ENCODE measurements at places on chromosomes 12 and 14.
A peak's percentile ranks its signal among the peaks of the same experiment; 100 is the strongest.

GRCh38 chr14:67559639-67560038 lies 26.5 kb downstream of the PLEKHH1 start:
- DNase-seq: no peak

GRCh38 chr14:92490239-92490959 lies 23.2 kb upstream of the RIN3 start:
- no peak for DNase-seq

GRCh38 chr14:102951799-102952198 lies 29.3 kb downstream of the AMN start:
- DNase-seq: no peak

GRCh38 chr12:124774054-124774461 lies 89.6 kb downstream of the SCARB1 start:
- DNase-seq: peak; percentile 70

DNA sequence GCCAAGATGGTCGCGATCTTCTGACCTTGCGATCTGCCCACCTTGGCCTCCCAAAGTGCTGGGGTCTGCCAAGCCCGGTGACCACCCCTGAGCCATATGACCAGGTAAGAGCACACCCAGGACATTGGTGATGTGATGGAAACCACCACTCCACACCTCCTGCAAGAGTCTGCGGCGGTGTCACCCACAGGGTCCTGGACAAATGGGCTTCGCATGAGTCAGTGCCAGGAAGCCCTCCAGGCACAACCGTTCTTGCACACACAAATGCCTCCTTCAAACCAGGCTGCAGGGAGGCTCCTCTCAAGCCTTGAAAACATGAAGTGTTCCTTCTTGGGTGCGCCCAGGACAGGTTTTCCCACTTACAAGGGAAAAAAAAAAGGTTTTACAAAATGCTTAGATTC lies 16.6 kb downstream of the PITPNM2 start:
- no peak for DNase-seq

- DNase-seq: no peak
Observed at GRCh38 chr12:89829434-89829975, 120.9 kb upstream of the ATP2B1 start.

GRCh38 chr12:79657136-79657535 lies 33.6 kb downstream of the PAWR start:
- no peak for DNase-seq

DNA sequence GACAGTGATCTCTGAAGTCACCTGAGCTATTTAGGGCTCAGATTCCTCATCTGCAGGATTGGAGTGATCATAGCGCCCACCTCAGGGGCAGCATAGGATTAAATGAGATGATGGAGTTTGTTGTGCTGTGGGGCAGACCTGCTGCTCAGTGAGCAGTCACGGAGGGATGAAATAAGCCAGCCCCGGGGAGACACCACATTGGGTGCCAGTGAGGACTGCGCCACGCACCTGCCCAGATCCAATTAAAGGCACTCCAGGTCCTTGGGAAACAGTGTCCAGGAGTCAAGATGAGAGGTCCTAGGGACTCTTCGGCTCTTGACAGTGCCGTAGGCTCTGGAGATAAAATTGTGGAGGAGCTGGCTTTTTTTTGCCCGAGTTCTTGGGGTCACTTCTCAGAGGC lies 166.2 kb downstream of the ADGRD1 start:
- no peak for DNase-seq

DNA sequence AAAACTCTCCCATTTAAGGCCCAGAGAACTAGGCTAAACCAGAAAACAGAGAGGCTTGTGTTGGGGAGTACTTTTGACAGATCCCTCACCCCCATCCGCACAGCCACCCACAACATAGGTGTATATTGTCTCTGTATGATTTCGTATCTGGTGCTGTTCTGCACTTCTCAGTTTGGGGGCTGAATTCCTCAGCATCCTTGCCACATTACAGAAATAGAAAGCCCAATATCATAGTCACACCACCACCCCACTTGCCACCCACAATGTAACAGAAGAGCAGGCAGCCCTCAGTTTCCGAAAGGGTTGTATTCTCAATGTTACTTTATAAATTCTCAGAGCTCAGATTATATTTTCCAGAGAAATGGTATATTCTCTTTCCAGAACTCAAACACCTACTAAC lies 950.9 kb downstream of the DIO2 start:
- no peak for DNase-seq

DNA sequence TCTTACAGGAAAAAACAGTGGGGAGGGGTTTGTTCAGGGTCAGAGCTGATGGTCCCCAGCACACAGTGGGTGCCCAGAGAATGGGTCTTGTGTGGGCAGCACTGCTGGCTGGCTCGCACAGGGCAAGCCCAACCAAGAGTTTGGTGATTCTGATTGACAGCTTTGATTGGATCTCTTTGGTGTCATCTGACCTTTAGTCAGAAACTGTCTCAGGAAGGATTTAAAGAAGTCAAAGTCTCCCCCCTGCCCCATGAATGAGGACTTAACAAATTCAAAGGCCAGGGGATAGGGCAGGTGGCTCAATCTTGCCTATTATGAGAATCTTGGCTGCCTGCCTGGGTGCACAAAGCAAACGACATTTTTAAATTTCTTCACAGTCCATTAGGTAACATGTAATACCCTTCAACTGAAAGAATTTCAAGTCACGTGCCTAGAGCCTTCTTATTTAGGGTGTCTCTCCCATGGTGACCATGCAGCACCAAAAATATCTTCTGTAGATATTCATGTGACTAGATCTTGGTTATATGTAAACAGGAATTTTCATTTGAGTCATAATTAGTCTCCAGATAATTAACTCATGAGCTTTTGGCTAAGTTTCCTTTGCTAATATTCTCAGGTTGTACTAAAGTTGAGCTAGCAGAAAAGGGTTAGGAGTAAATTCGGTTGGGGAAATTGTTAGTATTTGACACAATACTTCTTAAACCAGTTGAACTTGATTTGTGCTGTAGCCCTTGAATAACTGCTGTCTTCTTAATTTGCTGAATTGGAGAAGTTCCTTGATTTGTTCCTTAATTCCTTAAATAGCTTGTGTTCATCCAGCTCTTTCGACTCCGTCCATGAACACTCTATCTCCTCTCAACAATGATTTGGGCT lies 54.5 kb upstream of the HECTD1 start:
- DNase-seq: no peak

GRCh38 chr14:53108292-53109104 lies 44.6 kb downstream of the DDHD1 start:
- DNase-seq: no peak

DNA sequence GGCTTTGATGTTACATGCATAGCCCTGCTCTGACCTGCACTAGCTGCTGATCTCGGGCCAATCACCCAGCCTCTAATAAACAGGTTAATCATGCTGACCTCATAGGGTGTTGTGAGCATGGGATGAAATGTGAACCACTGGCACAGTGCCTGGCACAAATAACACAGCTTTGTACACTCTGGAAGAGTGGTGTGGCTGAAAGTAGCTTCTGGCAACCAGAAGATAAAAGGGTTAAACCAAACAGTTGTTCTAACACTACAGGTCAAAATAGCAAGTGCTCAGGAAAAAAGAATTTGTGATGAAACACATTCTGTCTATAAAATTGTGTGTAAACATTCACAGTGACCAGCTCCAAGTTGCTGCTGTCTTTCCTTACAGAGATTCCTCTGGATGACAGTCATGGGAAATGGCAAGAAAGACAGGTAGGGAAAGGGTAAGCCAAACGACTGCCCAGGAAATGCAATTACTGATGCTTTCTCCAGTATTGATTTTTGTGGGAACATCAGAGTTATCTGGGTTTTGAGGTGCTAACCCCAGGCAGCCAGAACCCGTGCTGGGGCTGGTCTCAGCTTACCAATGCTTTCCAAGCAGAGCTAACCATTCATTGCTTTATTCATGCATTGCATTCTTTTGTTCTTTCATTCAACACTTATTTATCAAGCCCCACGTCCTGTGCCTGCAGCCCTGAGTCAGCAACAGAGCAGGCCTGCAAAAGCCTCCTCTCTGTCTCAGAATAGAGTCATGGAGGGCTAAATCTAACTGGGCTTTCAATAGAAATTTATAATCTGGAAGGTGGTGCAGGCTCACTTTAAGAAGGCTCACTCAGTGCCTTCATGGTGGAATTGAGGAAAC lies 38.1 kb upstream of the CAPRIN2 start:
- DNase-seq: no peak

- DNase-seq: no peak
Observed at GRCh38 chr12:57998251-57998650, 56.9 kb downstream of the ATP23 start.

GRCh38 chr12:68844788-68845695 lies 37.1 kb downstream of the MDM2 start:
- DNase-seq: no peak

DNA sequence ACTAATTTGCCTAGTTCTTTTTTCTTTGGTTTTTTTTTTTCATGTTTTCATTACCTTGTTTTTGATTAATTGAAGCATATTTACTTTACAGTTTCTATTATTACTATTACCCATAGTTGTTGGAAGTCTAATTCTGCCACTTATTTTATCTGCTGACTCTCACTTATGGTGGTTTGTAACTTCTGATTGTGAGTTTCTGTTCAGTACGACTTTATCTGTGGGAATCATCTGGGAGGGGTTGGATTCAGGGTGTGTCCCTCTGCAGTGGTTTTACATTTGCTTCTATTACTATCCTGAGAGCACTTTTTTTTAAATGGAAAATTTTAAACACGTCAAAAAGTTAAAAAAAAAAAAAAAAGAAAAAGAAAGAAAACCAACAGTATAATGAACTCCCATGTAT lies 26.4 kb upstream of the SOS2 start:
- no peak for DNase-seq

- DNase-seq: no peak
Observed at GRCh38 chr12:29043069-29043468, 106.0 kb upstream of the FAR2 start.

DNA sequence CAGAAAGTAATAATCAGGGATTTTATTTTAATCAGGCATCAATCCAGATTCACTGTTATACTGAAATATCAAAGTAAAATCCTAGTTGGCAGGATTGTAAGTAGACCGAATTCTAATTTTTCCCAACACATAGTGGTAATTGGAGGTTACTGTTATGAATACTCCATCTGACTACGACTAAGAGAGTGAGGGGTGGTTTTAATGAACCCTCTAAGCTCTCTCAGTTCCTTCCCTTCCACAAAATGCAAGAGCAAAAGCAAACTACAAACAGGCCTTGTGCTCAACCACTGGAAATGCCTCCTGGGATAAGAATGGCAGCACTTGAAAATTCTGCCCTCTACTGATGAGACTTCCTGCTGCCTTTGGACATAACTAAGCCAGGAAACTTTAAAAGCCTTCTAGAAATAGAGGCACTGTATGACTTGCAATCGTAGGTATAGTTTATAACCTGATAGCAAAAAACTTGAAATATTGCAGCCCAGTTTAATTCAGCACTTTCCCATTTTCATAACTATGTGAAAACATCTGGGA lies 184.8 kb downstream of the SLC16A7 start:
- DNase-seq: no peak

DNA sequence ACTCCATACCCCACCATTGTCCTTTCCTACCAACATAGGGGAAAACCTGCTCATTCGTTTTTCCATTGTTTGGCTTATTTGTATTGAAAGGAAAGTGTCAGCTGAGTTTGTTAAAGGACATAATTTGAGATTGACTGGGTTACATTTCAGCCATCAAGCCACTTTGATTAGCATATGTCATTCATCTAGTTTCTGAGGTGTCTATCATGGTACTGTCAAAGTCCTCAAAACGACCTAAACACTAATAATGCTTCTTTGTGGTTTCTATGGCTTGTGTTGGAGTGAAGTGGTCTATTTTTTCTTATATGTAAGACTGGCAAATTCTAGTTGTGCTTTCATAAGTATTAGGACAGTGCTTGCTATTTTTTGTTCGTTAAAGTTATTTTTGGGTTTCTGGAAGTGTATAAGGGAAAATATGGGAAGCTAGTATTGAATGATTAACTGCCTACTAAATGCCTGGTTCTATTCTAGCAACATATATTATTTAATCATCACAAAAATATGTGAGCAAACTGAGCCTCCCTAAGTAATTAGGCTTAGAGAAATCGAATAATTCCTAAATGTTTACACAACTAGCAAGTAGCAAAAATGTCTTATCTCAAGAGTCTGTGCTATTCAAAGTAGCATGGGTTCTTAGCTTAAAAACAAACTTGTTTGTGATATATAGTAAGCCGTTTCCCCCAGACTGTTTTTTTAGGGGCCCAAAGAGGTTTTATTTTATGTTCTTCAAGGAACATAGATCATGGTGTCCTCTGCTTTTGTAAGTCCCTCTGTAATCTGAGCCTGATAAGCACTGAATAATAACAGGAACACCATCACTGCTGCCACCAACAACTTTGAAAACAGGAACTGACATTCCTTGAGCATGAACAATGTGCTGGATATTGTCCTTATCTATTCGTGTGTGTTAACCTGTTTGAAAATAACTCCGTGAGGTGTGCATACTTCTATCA lies 67.1 kb downstream of the DERA start:
- DNase-seq: no peak

- DNase-seq: no peak
Observed at GRCh38 chr12:89552376-89552775, 26.5 kb upstream of the POC1B start.

DNA sequence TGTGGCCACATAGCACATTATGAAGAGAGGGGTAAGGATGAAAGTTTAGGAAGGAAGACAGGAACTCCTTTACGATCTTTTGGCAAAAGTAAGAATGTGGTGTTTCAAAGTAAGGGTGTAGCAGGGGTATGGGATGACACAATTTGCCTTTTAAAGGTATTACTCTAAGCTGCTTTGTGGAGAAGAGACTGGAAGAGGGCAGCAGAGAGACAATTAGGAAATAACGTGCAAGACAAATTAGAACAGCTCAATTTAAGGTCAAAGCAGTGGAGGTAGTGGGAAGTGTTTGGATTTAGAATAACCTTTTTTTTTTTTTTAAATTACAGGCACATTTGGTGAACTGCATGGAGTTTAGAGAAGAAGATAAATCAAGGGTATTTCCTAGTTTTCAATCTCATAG lies 342.6 kb downstream of the NOVA1 start:
- DNase-seq: no peak

DNA sequence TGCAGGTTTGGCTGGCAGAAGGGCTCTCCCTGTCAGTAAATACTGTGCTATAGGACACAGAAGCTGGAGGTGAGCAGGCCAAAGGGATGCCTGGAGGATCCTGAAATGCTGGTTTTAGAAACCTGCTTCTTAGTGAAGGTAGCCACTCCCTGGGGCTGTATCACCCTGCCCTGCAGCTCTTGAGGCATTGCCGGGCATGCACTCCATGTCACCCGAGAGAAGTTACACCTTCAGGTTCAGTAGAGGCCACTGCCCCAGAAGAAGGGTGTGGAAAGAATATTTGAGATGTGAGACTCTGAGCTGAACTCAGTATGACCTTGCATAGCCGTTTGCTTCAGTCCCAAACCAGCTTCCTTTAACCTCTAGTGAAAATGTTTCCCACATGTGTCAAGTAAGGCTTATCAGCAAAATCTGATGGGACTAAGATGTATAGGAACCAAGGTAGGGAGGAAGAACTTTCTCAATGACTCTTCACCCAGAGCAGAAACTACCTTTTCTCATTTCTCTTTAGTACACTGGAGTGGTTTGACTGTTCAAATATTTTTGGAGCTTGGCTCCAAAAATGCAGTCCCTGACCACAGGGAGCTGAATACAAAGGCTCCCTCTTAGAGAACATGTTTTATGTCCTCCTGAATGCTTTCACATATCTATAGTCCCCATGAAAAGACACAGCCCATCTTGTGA lies 164.5 kb upstream of the DYRK2 start:
- no peak for DNase-seq

Data from CD4-positive, alpha-beta T cell treated with Interleukin-4 for 1 hour (primary cell).